Activated T-cell treated with anti-CD3 and anti-CD28 coated beads for 24 hours (primary cell): ENCODE measurements at places on chromosomes 13 and 19.

DNA sequence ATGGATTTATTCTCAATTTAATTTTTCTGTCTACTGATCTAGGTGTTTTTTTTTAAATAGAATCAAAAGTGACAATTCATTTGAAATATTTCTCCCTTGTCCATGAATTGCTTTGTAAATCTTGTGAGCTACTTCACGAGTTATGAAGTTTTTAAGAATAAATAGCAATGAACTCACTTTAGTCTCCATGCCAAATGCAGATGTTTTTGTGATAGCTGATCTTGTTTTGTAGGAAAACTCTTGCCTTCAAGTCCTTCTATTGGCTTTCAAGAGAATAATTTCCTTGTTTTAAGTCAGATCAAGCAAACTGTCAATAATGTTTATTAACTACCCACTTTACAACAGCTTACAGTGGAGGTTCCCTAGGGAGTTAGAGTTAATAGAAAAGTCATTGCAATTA is 99.8 kb downstream of the ITGBL1 start:
- no peak for DNase-seq

DNA sequence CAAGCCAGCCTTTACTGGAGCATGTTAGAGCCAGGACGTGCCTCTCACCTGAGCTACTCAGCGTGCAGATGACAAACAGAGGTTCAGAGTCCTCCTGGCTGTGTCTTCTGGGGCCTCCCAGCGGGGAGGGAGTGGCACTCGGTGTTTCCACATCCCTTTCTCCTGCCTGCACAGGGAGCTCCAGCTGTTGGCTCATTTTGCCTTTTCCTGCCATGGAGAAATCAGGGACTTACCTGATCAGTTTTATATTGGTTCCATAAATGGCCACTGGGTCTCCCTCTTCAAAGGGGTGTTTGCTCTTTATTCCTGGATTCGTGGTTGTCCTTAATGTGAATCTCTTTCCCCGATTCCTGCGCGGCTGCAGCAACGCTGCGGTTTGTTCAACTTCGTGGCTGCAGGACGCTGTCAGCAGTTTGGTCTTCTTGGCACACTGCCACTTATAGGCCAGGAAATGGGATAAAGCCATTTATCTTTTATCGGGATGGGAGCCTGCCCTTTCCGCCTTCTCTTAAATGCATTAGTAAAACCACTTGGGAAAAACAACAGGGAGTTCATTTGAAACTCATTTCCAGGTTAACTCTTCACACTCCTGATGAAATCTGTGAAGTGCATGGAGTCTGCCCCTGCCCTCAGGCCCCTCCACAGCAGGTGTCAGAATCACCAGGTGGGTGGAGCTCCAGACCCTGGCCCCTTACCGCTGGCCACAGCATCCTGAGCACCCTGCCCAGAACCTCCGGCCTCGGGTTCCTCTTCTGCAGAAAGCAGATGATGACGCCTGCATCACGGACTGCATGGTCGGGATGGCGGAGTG is 39.8 kb upstream of the MCF2L start:
- DNase-seq, result no peak

GRCh38 chr13:55887561-55887960 is 1253.2 kb upstream of the PRR20A start:
- DNase-seq, result no peak

DNA sequence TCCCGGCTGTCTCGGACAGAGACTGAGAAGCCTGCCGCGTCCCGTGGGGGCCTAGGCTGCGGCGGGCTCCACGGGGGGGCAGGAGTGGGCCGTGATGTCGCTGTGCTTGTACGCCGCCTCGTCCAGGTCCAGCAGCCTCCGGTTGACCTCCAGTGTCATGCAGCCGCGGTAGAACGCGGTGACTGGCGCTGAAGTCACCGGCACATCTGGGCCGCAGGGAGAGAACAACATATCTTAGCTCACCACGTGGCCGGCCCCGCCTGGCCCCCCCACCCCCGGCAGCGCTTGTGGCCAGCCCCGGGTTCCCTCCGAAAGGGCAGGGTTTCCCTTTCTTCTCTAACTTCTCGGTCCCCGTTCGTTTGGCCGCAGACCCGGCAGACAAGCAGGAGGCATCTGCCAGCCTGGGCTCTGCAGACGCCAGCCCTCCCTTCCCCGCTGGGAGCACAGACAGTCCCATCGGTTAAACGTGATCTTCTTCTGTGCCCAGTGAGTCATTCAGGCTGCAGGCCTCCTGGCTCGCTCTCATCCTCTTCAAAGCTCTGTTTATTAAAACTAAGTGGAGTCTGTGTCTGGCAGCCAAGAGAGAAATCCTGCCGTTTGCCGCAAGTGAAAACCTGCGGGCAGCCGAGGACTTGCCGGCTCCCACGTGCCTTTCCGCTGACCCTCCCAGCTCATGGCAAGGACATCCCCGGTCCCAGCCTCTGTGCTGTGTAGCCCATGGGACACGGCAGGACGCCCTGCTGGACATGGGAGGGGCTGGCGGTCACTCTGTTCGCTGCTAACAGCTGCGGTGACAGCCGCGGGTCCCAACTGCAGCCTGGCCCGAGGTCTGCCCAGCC is 42.8 kb downstream of the GAS6 start:
- no peak for DNase-seq

DNA sequence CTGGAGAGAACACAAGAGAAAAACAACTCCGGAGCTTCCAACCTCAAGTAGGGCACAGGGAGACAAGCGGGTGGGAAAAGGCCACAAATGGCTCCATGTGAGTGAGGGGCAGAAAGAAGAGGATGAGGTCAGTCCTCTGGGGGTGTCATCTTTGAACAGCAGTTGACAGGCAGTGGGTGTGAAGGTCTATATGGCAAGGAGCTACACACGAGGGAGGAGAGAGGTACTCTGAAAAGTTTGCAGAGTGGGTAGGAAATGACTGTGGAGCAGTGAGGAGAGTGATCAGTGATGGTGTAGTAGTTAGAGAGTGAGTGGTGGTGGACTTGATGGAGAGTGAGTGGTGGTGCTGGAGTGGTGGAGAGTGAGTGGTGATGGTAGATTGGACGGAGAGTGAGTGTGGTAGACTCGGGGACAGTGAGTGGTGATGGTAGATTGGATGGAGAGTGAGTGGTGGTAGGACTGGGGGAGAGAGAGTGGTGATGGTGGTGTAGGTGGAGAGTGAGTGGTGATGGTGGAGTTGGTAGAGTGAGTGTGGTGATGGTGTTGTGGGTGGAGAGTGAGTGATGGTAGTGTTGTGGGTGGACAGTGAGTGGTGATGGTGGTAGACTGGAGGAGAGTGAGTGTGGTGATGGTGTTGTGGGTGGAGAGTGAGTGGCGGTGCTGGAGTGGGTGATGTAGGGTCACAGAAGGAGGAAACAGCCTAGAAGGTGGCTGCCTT is 4.0 kb downstream of the TFDP1 start:
- DNase-seq, result no peak

DNA sequence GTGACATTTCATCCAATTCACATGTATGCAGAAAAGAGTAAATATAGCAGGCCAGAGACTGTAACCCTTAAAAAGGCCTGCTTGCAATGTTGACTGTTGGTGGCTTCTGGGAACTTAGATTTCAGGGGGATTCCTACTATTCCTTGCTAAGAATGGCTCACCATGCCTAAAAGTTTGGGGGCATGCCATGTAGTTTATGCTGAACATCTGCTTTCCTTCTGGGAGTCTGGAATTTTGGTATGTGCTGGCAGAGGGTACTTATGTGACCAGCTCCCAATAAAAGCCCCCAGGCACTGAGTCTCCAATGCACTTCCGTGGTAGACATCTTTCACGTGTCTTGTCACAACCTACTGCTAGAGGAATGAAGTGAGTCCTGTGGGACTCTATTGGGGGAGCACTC is 88.4 kb upstream of the PCDH8 start:
- DNase-seq, result no peak

DNA sequence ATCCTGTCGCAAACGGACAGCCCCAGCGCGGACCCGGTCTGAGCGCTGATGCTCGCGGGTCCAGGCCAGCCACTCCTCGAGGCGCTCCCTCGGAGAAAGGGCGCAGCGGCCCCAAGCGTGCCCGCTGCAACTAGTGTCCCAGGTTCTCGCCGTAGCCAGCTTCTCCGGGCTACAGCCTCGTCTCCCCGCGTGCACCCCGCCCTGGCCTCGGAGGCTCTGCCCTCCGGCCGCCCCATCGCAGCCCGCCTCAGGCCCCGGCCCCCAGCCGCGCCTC is 487 bp downstream of the FLT1 start:
- DNase-seq, result no peak

DNA sequence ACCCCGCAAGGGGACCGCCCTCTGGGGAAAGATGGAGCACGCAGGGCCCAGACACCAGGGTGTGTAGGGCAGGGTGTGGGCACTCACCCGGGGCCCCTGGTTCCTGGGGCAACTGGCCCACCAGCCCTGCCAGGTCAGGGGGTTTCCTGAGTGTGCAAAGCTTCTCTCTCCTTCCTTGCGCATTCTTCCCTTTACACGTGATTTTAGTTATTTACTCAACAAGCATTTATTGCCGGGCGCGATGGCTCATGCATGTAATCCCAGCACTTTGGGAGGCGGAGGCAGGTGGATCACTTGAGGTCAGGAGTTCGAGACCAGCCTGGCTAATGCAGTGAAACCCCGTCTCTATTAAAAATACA is 20.4 kb downstream of the PRR36 start:
- no peak for DNase-seq

- no peak for DNase-seq
Measured at GRCh38 chr13:53775807-53776206, 747.2 kb downstream of the OLFM4 start.

DNA sequence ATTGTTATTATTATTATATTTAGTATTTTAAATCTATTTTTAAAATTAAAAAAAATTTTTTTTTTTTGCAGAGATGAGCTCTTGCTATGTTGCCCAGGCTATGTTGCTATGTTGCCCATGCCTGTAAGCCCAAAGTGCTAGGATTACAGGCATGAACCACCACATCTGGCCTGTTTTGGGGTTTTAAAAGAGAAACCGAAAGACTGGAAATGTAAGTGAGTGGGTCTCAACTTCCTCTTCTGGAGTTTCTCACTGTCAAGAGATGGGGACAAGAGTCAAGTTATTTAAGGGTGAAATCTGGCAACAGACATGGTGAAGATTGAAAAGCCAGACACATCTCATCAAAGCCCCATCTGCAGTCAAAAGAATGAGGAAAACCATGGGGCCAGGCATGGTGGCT is 4.2 kb upstream of the OR7G3 start:
- no peak for DNase-seq

GRCh38 chr13:88303605-88304004 is 632.4 kb downstream of the SLITRK5 start:
- no peak for DNase-seq

GRCh38 chr13:73952648-73953047 is 181.6 kb downstream of the KLF12 start:
- DNase-seq, result no peak

GRCh38 chr13:44854313-44855060 is 134.8 kb downstream of the NUFIP1 start:
- DNase-seq, result no peak

- no peak for DNase-seq
Measured at GRCh38 chr13:83024955-83025594, 857.2 kb downstream of the SLITRK1 start.

DNA sequence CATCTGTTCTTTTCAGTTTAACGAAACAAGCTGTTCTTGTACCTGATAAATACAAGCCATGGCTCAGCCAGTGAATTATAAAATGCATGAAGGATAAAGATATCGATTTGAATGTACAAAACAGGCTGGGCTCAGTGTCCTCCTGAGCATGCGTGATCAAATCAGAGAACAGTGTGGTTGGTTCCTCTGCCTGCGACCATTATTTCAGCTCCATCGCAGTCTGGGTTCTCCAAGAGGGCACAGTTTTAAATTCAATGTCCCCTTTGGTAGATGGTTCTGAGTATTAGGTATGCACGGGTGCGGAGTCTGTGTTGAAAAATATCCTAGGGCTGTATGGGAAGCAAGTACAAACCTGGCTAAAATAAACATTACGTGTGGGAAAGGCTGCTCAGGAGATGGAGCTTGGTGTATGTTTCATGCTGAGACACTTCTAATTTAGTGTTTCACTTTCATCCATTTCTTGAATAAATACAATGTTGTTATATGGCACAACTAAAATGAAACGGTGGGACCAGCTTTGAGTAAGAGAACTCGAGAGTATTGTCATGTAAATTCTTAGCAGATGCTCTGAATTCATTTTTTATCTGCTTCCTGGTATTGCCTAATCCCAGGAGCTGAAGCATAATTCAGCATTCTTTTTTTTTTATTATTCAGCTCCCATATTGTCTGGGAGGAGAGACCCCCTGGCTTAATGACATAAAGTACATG is 458.7 kb downstream of the MYO16 start:
- no peak for DNase-seq

DNA sequence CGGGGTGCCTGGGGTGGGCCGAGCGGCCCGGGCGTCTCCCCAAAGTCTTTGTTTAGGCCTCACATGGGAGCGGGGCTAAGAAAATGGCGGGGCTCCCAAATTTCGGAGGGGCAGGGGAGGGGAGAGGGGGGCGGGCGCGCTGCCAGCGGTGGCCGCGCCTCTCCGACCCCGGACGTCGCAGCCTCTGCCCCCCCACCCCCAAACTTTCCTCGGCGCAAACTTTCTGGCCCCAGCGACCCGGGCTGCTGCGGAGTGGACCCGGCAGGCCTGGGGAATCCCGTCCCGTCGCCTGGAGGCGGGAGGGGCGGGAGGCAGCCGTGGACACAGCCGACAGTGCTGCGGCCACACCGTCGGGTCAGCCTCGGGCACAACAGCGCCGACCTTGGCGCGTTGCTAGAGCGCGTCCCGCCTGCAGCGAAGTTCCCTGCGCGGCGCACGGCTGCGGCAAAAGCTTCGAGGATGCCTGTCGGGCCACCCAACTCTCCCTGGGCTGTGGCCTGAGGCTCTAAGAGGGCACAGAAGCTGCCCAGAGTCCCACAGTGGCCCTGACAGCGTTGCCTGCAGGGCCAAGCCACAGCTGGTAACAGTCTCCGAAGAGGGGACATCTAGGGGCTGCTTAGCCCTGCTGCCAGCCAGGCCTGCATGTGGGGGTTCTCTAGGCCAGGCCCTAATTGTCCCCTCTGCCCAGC is 1.3 kb downstream of the NFIX start:
- no peak for DNase-seq

- DNase-seq, result peak; percentile 70
Measured at GRCh38 chr13:40388617-40389016, 277.8 kb downstream of the FOXO1 start.

DNA sequence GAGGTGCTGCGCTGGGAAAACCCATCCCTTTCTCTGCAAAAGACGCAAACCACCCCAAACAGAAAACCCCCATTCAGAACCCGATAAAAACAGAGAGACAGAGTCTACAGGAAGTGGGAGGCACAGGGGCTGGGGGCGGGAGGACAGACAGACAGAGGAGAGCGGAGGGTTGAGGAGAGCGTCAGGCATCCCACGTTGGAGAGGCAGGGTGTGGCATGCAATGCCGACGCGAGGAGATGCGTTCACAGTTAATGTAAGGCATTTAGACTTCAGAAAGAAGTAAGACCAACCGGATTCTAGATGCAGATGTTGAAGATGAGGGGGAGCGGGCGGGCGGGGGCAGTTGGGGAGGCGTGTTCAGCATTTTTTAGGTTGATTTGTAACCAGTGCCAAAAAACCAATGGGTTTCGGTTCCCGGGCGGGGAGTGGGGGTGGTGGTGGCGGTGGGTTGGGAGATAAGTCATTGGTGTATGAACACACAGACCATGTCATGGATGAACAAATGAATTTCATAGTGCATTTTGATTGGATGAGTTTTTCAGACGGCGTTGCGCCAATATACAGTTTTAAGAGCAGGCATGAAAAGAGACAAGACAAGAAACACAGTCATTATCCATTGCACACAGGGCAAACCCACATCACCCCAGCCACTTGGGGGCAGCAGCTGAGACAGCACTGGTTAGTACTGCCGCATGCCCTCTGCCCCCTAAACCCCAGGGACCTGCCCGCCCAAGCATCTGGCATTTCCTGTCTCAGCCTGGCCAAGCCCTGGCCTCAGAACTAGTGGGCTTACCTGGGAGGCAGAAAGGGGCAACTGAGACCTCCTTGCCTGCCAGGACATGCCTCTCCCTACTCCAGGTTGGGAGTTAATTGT is 91.3 kb downstream of the IER2 start:
- peak; percentile 23 for DNase-seq

GRCh38 chr19:18435842-18436670 is 1.9 kb downstream of the ISYNA1 start:
- no peak for DNase-seq
